Fibroblast of skin of scalp (primary cell): ENCODE measurements at places on chromosomes 7 and 10.

- no peak for DNase-seq
Measured at GRCh38 chr7:32251659-32252058, 181.5 kb upstream of the PDE1C start.

DNA sequence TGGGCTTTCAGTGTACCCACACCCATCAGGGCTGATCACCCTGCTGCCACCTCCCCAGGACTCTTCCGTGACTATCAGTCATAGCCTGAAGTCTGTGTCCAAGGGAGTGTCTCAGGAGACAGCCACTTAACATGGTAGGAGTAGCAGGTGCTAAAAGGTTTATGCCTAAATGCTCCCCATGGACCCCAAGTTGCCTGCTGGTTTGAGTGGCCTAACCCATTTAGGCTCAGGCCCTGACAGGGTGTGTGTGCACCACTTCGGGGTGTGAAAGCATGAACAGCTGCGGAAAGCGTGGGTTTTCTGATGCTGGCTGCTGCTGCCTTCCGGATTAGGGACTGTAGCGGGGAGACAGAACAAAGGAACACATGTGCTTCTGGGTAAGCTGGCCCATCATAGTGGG is 93.2 kb upstream of the SAMD8 start:
- no peak for DNase-seq

GRCh38 chr7:26169271-26169670 is 17.3 kb downstream of the NFE2L3 start:
- no peak for DNase-seq

DNA sequence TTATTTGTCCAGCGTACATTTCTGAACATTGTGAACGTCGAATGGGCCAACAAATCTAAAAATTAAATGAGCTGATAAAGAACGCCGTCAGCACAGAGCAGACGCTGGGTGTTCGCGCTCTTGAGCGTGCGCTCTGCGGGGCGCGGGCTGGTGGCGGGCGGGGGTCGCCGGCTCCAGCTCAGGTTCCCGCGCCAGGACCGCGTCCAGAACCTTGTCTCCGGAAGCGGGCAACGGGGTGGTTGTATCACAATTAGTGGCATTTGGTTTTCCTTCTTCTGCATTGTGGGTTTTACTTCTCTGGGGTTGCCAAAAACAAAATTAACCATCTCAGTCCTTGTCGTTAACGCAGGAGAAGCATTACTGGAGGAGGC is 2.4 kb downstream of the CYP2E1 start:
- DNase-seq: no peak

GRCh38 chr10:67156239-67156638 is 230.4 kb downstream of the LRRTM3 start:
- DNase-seq: no peak

GRCh38 chr7:55081068-55081467 is 62.3 kb downstream of the EGFR start:
- DNase-seq: no peak

DNA sequence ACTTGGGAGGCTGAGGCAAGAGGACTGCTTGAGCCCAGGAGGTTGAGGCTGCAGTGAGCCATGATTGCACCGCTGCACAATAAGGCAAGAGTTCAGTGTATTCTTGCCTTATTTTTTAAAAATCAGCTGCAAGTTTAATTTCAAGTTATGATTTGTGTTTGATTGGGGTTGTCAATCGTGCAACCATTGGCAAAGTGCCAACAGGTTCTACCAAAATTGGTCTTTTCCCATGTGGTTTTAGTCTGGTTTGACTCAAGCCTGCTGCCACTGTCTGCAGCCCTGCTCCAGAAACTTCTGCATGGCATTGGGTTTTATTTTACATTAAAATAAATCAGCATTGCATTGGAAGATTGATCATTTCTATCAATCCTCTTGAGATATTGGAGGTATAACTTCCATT is 72.7 kb downstream of the PTPRE start:
- no peak for DNase-seq

DNA sequence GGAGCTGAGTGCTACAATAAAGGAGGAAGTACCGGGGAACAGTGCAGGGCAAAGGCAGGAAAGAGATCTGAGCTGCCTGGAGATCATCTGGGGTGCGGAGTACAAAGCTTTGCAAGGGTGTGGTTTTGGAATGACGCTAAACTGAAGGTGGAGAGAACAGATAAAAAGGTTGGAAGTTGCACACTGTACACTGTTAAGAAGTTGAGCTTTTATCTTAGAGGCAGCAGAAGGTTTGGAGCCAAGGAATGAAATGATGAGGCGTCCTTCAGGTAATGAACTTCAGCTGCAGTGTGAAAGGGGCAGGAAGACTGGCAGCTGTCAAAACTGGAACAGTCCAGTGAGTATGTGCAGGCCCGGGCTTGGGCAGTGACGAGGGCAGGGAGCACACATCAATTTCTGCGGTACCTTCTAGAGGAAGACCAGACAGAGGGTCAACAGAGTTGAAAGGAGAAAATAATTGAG is 7.2 kb upstream of the ANKRD61 start:
- no peak for DNase-seq

DNA sequence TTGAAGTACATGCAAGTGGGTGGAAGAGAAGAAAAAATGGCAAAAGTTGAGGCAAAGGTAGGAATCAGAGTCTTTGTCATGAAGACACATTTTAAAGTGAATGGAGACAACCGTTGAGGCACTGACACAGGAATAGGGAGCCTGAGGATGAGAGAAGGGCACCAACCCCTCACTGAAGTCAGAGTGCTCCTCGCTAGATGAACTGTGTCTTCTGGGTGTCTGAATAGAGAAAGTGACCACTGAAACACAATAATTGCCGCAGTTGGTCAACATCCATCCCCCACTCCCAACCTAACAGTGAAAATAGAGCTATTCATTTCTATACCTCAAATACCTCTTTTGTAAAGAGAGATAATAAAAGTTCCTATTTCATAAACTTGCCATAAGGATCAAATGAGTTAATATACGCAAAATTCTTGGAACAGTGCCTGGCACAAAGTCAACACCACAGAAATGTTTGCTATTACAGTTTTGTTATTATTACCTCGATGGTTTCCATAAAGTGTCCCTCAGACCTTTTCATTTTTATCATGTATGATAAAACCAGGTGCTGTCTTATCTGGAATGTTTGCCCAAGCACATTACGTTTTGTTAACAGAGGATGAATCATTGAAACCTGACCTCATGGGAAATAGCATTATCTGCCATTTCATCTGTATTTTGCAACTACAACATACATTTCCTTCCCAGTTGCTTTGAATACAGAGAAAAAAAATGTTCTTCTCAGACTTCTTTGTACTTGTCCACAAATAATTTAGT is 61.8 kb upstream of the SP4 start:
- no peak for DNase-seq

- DNase-seq: peak; percentile 49
Measured at GRCh38 chr7:5514440-5515035, 90.9 kb upstream of the TNRC18 start.
